Chondrocyte (in vitro differentiated cells): ENCODE measurements at places on chromosomes 3 and 15. TPM values are rescaled to one million over a fixed set of nuclear protein-coding genes. Genes with fewer than 3 reads are reported as not detected.
A peak's percentile ranks its signal among the peaks of the same experiment; 100 is the strongest.

- H3K4me1 ChIP-seq, result peaks cover 82% of the 10 kb centered on the region
- H3K27ac ChIP-seq, result peak within 1 kb of the TSS; percentile 96
- H3K36me3 ChIP-seq, result peaks cover 14% of the 10 kb centered on the region
- H3K27me3 ChIP-seq, result no peaks in the 10 kb centered on the region
These were observed at the start of gene LARP6 for GRCh38 chr15:70853973-70854665. LARP6 (minus strand) TSS chr15:70854157; CDS start chr15:70854088, 69 bp downstream.

DNA sequence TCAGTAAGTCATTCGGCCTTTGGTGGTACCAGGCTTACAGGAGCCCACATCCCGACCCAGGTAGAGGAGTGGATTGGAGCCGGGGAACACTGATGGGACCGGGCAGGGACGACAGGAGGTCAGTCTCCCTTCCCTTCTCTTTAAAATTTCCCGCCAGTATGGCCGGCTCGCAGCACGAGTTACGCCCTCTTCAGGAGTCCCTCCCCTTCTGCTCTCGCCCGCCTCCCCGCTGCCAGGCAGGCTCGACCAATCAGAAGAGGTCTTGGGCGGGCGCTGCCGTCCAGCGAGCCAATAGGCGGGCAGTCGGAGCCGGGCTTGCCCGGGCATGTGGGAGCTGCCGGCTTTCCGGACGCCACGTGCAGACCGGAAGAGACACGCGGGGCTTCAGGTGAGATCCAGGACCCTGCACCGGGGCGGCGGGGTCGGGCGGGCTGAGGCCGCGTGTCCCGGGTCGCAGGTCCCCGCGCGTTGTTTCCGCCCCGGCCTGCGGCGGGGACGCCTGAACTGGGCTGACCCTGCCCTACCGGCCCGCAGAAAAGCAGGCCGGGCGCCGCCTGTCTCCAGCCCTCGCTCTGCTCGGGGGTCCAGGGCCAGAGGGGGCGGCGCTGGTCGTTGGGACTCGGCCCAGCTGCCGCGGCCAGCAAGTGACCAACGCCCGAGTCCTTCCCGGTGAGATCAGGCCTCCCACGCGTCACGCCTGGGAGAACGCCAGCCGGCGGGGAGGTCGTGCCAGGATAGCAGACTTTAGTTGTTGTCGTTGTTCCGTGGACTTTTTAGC lies at the start of gene AEN:
Gene AEN (plus strand): TSS at position 346 of the 778 bp plus-strand sequence. CDS start 4,870 bp downstream, outside the sequence.
- peak within 1 kb of the TSS; percentile 95 for H3K27ac ChIP-seq
- no peaks in the 10 kb centered on the region for H3K36me3 ChIP-seq
- no peaks in the 10 kb centered on the region for H3K27me3 ChIP-seq
- peak within 1 kb of the TSS; percentile 84 for H3K4me3 ChIP-seq
- H3K4me1 ChIP-seq, result peaks cover 43% of the 10 kb centered on the region
- DNase-seq, result peak; percentile 99

GRCh38 chr3:6449099-6449498 lies 411.8 kb upstream of the GRM7 start:
- no peak overlapping the region for H3K27ac ChIP-seq
- H3K4me1 ChIP-seq, result no peaks in the 10 kb centered on the region

DNA sequence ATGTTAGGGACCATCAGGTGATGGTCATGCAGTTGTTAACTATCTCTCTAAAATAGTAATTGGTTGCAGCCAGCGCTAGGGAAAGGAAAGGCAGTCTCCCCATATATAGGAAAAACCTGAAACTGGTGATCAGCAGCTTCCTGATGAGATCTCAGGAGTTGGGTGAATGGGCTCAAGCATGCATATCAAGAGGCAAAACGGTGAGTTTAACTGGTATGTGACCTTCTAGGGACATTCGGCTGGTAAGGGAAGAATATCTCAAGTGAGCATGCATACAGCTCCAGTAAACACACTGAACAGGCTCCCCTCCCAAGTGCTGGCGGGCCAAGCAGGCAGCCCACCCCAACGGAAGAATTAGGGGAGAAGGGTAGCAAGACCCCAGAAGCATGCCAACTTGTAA lies 49.3 kb upstream of the ROBO2 start:
- DNase-seq, result no peak
- no peaks in the 10 kb centered on the region for H3K4me1 ChIP-seq
- no peak overlapping the region for H3K4me3 ChIP-seq
- H3K36me3 ChIP-seq, result no peaks in the 10 kb centered on the region
- no peak overlapping the region for H3K27ac ChIP-seq

GRCh38 chr15:34213690-34214089 lies 3.8 kb upstream of the KATNBL1 start:
- no peak for DNase-seq
- no peak overlapping the region for H3K27ac ChIP-seq
- H3K27me3 ChIP-seq, result no peaks in the 10 kb centered on the region
- H3K4me1 ChIP-seq, result peaks cover 9% of the 10 kb centered on the region
- no peaks in the 10 kb centered on the region for H3K36me3 ChIP-seq
- H3K4me3 ChIP-seq, result no peak overlapping the region

DNA sequence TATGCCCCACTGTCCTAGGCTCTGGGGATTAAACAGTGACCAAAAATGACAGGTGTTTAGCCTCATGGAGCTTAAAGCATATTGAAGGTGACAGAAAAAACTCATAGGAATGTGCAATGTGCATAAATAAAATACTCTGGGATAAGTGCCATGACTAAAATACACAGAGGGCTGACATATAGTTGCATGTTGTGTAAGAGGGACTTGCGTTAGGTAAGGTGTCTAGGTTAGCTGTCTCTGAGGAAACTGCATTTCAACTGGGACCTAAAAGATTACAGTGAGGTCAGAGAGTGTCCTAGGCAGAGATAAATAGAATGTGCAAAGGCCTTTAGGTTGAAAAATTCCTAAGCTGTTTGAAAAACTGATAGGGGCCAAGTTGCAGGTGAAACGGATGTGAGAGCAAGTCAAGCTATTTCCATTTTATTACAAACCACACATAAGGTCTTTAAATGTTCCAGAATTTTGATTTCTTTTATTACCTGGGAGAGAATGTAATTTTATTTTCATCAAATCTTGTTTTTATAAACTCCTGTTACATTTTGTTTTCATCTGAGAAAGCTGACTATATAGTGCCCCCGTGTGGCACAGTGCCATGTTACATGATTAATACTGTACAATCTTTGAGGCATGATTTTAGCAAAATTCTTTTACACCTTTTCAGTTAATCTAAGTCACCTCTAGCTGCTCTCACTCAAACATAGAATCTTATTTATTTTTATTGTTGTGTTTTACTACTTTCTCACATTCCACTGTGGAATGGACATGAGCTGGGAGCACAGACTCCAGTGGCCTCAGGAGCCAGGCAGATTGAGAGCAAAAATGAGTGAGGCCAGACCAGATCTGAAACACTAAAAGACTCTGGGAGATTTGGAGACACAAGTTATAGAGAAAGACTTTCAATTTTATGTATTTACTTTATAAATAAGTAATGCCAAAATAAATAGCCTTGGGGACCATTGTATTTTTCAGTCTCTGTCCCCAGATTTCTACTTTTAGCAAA lies 259.6 kb upstream of the ZNF717 start:
- H3K27ac ChIP-seq, result peak overlapping the region; percentile 15
- H3K4me1 ChIP-seq, result peaks cover 34% of the 10 kb centered on the region
- no peak for DNase-seq
- H3K36me3 ChIP-seq, result no peaks in the 10 kb centered on the region
- no peaks in the 10 kb centered on the region for H3K27me3 ChIP-seq

DNA sequence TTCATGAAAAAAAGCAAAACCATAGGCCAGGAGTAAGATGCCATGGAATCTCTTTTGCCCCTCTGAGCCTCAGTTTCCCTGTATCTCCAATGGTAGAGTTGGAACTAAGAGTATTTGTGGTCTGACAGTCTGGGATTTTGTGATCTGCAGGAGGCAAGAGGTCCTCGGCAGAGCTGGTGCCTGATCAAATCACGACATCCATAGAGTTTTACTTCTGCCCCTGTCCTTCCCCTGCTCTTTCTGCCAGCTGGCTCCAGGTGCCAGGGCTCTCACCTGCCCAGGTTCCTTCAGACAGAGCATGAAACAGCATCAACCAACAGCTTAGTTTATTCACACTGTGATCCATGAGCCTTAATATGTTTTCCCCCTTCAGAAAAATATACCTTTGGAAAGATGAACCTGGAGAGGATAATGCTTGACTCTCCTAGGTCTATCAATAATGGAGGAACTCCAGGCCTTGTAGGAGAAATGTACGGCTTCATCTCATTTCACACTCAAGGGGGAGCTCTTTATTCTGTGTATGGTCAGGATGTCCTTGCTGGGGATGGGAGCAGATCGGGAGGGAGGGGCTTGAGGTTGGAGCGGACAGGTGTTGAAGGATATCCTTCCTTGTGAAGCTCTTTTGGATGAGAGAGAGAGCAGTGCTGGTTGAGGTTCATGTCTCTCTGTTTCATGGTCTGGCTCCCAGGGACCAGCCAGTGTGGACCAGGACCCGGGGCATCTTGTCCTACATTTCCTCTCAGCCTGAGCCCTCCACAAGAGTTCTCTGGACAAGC lies 309.9 kb downstream of the RPLP1 start:
- H3K4me1 ChIP-seq, result peaks cover 26% of the 10 kb centered on the region
- H3K36me3 ChIP-seq, result peaks cover 2% of the 10 kb centered on the region
- no peak for DNase-seq
- no peak overlapping the region for H3K4me3 ChIP-seq

DNA sequence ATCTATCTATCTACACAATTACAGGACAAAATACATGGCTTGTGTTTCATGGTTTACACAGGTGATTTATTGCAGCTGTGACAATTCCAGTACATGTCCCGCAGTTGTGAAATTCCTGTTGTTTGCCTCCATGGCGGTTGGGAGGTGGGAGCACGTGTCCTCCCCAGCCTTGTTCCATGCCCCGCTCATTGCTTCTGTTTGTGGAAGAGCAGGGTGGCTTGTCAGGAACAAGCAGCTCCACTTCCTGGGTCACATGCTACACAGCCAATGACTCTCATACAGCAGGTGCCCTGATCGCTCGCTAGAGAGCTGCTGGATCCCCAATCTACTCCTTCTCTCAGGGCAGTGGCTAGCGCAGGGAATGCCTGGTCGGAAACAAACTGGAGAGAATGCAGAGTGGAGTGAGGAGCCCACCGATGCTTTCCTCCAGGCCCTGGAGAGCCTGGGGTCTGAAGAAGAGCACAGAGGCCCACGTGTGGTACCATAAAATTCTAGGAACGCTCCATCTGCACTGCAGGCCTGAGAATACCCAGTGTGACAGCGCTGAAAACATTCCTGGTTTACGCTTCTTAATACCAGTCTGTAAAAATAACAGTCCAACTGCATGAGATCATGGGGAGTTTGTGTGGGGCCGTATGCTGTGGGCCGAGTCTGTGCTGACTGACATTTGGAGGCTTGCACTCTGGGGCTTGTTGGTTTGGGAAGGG lies 270.6 kb upstream of the RGMA start:
- no peaks in the 10 kb centered on the region for H3K27me3 ChIP-seq
- no peaks in the 10 kb centered on the region for H3K36me3 ChIP-seq
- H3K27ac ChIP-seq, result peak overlapping the region; percentile 89
- no peak overlapping the region for H3K4me3 ChIP-seq

- H3K4me1 ChIP-seq, result peaks cover 96% of the 10 kb centered on the region
- H3K4me3 ChIP-seq, result peak overlapping the region; percentile 31
- DNase-seq, result no peak
- H3K27me3 ChIP-seq, result no peaks in the 10 kb centered on the region
These were observed 63.5 kb downstream of the FNDC3B start for GRCh38 chr3:172102883-172103310.

- peaks cover 36% of the 10 kb centered on the region for H3K27me3 ChIP-seq
- no peaks in the 10 kb centered on the region for H3K36me3 ChIP-seq
- H3K27ac ChIP-seq, result no peak overlapping the region
- no peak for DNase-seq
- H3K4me3 ChIP-seq, result no peak overlapping the region
These were observed 33.6 kb upstream of the FEZF2 start for GRCh38 chr3:62406945-62407344.

DNA sequence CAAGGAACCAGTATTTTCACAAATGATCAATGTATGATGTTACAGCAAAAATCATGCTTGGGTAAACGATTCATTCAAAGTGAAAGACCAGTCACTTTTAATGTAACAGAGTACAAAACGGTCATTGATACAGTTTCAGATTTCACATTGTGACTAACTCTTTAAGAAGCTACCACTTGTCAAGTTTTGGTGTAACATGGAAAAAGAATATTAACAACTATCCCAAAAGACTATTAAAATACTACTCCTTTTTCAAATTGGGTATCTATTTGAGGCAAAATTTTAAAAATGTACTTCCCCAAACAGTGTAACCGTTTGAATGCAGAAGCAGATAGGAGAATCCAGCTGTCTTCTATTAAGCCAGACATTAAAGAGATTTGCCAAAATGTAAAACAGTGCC lies 31.7 kb downstream of the AKAP13 start:
- H3K4me3 ChIP-seq, result peak overlapping the region; percentile 14
- no peaks in the 10 kb centered on the region for H3K27me3 ChIP-seq
- H3K36me3 ChIP-seq, result no peaks in the 10 kb centered on the region
- peak overlapping the region; percentile 50 for H3K27ac ChIP-seq
- H3K4me1 ChIP-seq, result peaks cover 58% of the 10 kb centered on the region

- H3K27me3 ChIP-seq, result peaks cover 15% of the 10 kb centered on the region
- no peak overlapping the region for H3K4me3 ChIP-seq
- no peaks in the 10 kb centered on the region for H3K4me1 ChIP-seq
- H3K36me3 ChIP-seq, result no peaks in the 10 kb centered on the region
- no peak overlapping the region for H3K27ac ChIP-seq
- DNase-seq, result no peak
These were observed 52.5 kb upstream of the ATP2C1 start for GRCh38 chr3:130841357-130841756.

DNA sequence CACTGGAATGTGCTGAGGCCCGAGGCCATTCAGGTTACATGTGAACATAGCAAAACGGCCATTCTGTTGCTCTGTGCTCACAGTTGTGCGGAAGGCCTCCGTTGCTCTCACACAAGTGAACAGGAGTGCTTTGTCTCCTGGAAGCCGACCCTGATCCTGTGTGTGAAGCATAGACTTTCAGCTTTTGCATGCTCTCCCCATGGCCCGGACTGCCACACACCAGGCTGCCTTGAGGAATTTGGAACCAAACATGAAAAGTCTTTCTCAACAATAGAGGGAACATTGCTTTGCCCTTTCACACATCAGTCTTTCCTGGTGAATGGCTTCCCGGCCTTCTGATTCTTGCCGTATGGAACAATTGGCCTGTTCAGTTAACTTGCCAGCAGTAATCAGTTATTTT lies 154.8 kb upstream of the LRIG1 start:
- no peak overlapping the region for H3K4me3 ChIP-seq
- no peak for DNase-seq
- no peak overlapping the region for H3K27ac ChIP-seq
- no peaks in the 10 kb centered on the region for H3K36me3 ChIP-seq

Gene NTRK3
- total RNA-seq, result not detected in 3 replicates

Gene APH1B
- total RNA-seq, result 12.0 to 20.1 TPM (median 17.4 TPM) in 3 replicates

Gene GPR62
- 0.19 TPM in 1 of 3 replicates, not detected in the others for total RNA-seq

Gene NKIRAS1
- total RNA-seq, result 13.2 to 15.5 TPM (median 13.6 TPM) in 3 replicates

Gene CCR1
- not detected in 3 replicates for total RNA-seq

Gene RUBCN
- total RNA-seq, result 27.2 to 32.3 TPM (median 31.2 TPM) in 3 replicates

Gene STRA6
- 4.9 to 12.7 TPM (median 5.4 TPM) in 3 replicates for total RNA-seq

Gene SIDT1
- not detected in 3 replicates for total RNA-seq

Gene DLEC1
- 0.17 to 0.29 TPM (median 0.18 TPM) in 3 replicates for total RNA-seq

Gene CFAP161
- not detected in 3 replicates for total RNA-seq

Gene PPP4R2
- total RNA-seq, result 63.5 to 78.4 TPM (median 70.0 TPM) in 3 replicates
